SJSA1 (cell line): ENCODE measurements at places on chromosomes 2 and 18. TPM values are rescaled to one million over a fixed set of nuclear protein-coding genes. Genes with fewer than 3 reads are reported as not detected.

- no peak for DNase-seq
Measured at GRCh38 chr2:16413285-16413684, 252.3 kb downstream of the CYRIA start.

GRCh38 chr2:200446612-200447011 lies 63.3 kb downstream of the KCTD18 start:
- DNase-seq: no peak

DNA sequence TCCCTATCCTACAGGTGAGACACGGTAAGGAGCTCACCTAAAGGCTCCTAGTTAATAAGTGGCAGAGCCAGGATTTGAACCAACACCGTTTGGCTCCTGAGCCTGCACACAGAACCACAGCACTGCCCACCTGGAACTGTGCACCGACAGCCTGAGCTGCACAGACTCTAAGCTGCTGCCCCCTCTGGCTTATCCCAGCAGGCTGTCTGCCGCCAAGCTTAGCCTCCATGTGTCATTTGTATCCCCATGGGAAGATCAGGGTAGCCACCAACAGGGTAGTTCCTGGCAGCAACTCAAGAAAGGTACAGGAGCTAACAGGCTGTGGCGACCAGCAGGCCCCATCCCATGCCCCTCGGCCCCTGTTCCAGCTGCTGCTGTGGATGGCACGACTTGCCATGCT lies 135.7 kb downstream of the LRRC30 start:
- no peak for DNase-seq

DNA sequence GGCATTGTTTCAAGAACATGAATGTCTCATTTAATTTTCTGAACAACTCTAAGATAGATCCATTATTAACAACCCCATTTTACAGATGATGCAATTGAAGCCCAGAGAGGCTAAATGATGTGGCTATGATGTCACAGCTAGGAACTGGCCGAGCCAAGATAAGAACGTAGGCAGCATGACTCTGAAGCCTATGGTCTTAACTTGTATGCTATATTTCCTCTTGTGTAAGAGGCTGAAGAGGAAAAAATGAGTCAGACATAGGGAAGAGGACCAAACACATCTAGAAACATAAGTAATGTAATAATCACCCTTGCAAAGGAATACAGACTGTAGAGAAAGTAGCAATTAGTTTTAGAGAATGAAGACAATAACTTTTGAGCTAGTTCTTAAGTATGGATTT lies 416.8 kb downstream of the FIGN start:
- DNase-seq: no peak

DNA sequence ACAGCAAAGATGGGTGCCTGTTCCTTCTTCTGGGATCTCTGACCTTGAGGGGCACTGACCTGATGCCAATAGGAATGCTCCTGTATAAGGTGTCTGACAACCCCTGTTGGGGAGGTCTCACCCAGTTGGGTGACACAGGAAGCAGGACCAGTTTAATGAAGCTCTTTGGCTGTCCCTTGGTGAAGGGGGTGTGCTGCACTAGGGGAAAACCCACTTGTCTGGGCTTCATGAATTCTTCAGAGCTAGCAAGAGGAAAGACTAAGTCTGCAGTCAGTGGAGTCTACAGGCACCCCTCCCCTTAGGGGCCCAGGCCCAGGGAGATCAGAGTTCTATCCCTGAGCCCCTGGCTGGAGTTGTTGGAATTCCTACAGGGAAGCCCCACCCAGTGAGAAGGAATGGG lies 550.8 kb upstream of the CHAC2 start:
- DNase-seq: no peak

- no peak for DNase-seq
Measured at GRCh38 chr2:74739129-74739528, 85.1 kb downstream of the SEMA4F start.

DNA sequence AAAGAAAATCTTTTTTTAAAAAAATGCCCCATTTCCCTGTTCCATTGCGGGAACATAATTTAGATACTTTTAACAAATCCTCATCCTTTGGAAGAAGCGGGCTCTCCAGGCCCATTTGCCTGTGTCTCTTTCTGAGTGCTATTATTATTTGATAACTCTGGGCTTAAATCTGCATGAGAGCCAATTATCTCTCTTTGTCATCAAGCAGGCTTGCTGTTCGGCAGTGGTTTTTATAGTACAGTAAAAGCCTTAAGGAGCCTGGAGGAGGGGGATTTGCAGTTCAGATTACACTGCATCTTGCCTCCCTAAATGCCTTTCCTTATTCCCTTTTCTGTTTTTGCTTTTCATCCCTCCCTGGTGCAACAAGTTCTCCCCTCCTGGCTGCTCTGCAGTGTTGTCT lies 50.6 kb downstream of the CELF4 start:
- no peak for DNase-seq

GRCh38 chr2:102558463-102558862 lies 60.9 kb upstream of the SLC9A2 start:
- DNase-seq: no peak

GRCh38 chr18:69123421-69123820 lies 277.3 kb upstream of the DOK6 start:
- DNase-seq: no peak

DNA sequence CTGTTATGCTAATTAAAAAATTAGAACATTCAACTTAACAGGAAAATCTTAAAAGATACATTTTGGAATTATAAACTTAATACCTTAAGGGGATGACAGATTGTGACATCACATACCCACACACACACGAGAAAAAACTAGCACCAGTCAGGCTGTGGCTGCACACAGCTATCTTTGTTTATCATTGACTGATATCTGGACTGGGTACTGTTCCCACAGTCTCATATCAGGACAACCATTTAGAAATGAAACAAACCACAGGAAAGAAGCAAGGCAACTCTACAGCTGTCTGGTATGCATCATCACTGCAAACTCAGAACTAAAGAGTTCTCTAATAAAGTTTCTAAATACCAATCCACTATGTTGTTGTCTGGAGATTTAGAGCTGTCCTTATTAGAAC lies 210.9 kb upstream of the SMAD7 start:
- no peak for DNase-seq

- no peak for DNase-seq
Measured at GRCh38 chr2:240873098-240873788, 4.6 kb downstream of the AGXT start.

DNA sequence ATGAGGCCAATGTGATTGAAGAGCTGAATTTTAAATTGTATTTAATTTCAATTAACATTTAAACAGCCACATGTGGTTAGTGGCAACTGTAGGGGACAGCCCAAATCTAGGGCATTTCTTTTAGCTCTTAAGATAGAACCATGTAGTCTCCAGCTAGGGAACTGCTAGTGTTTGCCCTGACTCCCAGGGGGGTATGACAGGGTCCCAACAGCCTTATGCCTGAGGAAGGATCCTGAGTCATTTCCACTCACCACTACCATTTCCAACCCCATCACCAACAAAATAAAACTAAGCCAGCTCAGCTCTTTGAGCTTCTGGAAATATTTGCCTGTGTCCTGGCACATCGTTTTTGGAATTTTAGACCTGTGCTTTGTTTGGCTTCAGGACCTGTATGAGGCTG lies 13.7 kb upstream of the GMCL1 start:
- no peak for DNase-seq

GRCh38 chr2:5937851-5938565 lies 245.8 kb downstream of the SOX11 start:
- no peak for DNase-seq

The C2orf78 gene
- 0.03 TPM in 1 of 2 replicates, not detected in the other for total RNA-seq

The DYNAP gene
- not detected in 2 replicates for total RNA-seq

The SPIRE1 gene
- total RNA-seq: 27.4 and 31.6 TPM in 2 replicates

The PFN4 gene
- total RNA-seq: 0.29 and 0.69 TPM in 2 replicates

The IL1R1 gene
- 10.0 and 12.7 TPM in 2 replicates for total RNA-seq

The KCNJ3 gene
- total RNA-seq: not detected in 2 replicates

The SCYGR5 gene
- not detected in 2 replicates for total RNA-seq

The FAM110C gene
- not detected in 2 replicates for total RNA-seq

The SH3BP4 gene
- 78.6 and 117 TPM in 2 replicates for total RNA-seq

The LPIN1 gene
- total RNA-seq: 19.1 and 19.4 TPM in 2 replicates

The CDKL4 gene
- total RNA-seq: 0.34 and 0.85 TPM in 2 replicates

The SEC11C gene
- total RNA-seq: 21.7 and 25.0 TPM in 2 replicates

The TUBB8B gene
- total RNA-seq: 1.1 and 3.9 TPM in 2 replicates

The COL4A4 gene
- not detected in 2 replicates for total RNA-seq

The ADGRF3 gene
- 0.18 and 1.1 TPM in 2 replicates for total RNA-seq
